Mesothelial cell of epicardium (in vitro differentiated cells): ENCODE measurements at places on chromosomes 5 and 9. TPM values are rescaled to one million over a fixed set of nuclear protein-coding genes. Genes with fewer than 3 reads are reported as not detected.

GRCh38 chr5:81269751-81270393 is 31.5 kb upstream of the ZCCHC9 start:
- no peak for DNase-seq

DNA sequence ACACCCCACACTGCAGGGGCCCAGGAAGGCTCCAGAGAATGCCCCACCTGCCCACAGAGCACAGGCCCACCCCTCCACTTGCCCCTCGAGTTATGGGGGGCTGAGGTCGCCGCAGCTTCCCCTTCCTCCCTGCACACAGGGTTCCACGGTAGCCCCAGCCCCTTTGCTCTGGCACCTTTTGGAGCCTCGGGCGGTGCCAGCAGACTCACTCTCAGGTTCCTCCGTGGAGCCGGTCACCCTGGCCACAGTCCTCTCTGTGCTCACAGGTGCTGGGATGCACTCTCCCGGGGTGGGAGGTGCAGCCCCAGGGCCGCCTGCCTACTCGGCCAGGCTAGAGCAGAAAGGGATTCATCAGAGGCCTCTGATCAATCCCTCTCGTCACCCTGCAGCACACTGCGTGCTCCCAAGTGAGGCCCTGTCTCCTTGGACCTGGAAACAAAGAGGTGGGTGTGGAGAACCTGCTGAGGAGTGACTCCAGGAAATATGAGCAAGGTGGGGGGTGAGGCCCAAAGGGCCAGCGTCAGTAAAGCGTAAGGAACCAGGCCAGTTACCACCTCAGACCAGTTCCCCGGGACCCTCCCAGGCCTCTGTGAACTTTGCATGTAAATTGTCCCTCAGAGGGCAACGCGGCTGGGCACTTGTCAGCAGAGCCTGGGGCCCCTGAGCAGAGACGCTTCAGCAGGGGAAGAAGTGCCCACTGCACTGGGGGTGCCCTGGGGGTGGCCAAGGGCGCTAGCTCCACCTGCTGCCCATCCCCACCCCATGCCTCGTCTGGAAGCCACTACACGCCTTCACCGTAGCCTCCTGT is 167.8 kb downstream of the OLFM1 start:
- no peak for DNase-seq

DNA sequence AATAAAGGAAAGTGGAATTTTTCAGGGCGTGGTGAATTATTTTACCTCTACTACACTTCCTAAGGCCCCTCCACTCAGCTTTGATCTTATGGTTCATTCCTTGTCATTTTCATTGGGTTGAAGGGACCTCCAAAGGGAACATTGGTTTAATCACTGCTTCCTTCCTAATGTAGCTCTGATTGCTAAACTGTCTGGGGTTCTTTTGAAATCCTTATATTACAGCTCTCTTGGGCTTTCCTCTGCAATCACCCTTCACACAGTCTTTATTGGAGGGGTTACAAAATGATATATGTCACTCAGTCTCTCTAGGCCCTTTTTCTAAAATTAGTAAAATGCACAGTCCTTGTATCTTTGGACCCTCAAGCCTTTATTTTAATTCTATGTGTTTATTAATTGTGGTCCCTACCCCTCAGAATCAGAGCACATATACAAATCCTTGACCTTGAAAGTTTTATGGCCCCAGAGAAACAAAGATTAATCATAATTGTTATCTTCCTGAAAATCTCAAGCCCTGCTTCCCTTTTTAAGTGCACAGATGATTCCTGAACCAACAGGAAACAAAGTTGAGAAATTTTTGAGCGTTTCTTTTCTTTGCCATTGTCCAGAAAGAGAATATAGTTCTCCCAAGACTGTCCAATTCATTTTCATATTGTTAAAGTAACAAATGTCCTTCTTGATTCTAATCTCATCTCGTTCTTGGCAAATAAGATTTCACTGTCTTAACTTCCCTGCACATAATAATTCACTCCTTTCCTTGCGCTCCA is 330.0 kb downstream of the ARRDC3 start:
- DNase-seq: no peak

- DNase-seq: peak; percentile 92
Measured at GRCh38 chr9:96619491-96620180, at the start of gene CDC14B. CDC14B (minus strand) TSS chr9:96619843; CDS start chr9:96619378, 465 bp downstream.

- DNase-seq: no peak
Measured at GRCh38 chr5:140996060-140996459, 29.8 kb downstream of the PCDHAC2 start.

LSM11 gene
- 5.2 to 6.0 TPM (median 5.6 TPM) in 3 replicates for total RNA-seq

- no peak for DNase-seq
Measured at GRCh38 chr5:138053554-138053953, 20.7 kb upstream of the FAM13B start.
